ENCODE measurements at places on chromosomes 3 and 15. TPM values are rescaled to one million over a fixed set of nuclear protein-coding genes. Genes with fewer than 3 reads are reported as not detected.

The BMF gene
- 38.5 TPM for total RNA-seq

The TNNC1 gene
- 97.2 TPM for total RNA-seq

The GNAT1 gene
- total RNA-seq, result not detected

The DPPA2 gene
- total RNA-seq, result 0.41 TPM

The LIPC gene
- total RNA-seq, result 6.6 TPM

The IGSF11 gene
- 4.8 TPM for total RNA-seq

The CCDC54 gene
- total RNA-seq, result not detected

The PP2D1 gene
- not detected for total RNA-seq

The SLC9C1 gene
- total RNA-seq, result 1.5 TPM

The ILDR1 gene
- total RNA-seq, result 6.4 TPM

The PLA2G4F gene
- 27.8 TPM for total RNA-seq

The UROC1 gene
- total RNA-seq, result 0.35 TPM

The BCHE gene
- total RNA-seq, result 10.3 TPM
